ENCODE measurements at places on chromosomes 2 and 18. TPM values are rescaled to one million over a fixed set of nuclear protein-coding genes. Genes with fewer than 3 reads are reported as not detected.

Gene CDH2
- total RNA-seq: 215 TPM

GRCh38 chr2:68594041-68594440 lies 49.3 kb upstream of the PROKR1 start:
- no peak for DNase-seq

Gene ONECUT2
- 1.2 TPM for total RNA-seq

Gene GPR75
- total RNA-seq: 18.3 TPM

- no peak for DNase-seq
Observed at GRCh38 chr2:85578243-85579180, 1.1 kb downstream of the VAMP8 start.

DNA sequence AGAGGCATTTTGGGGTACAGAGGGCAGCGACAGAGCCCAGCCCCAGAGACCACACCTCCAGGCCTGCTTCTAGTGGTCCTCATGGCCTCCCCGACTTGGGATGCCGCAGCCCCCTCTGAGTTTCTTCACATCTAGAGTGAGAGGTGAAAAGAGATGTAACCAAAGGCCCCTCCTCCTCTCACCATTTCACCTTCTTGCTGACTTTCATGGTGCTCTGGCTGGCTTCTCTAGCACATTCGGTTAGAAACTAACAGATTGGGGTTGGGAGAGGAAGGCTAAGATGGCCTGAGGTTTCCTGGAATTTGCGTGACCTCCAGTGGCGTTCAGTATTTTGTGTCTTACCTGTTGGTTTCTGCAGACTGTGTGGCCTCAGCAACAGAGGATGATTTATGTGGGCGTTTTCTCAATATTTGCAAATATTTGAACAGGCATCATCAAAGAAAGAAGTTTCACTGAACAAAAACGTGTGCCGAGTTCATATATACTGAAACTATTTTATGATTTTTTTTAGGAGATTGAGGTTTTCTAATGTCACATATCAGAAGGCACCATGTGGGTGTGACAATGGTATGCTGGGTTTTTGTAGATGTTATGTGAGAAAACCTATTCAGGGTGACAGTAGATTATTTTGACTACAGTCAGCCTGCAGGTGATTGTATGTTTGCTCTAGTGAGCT lies 69.9 kb upstream of the BCL2L11 start:
- DNase-seq: no peak

DNA sequence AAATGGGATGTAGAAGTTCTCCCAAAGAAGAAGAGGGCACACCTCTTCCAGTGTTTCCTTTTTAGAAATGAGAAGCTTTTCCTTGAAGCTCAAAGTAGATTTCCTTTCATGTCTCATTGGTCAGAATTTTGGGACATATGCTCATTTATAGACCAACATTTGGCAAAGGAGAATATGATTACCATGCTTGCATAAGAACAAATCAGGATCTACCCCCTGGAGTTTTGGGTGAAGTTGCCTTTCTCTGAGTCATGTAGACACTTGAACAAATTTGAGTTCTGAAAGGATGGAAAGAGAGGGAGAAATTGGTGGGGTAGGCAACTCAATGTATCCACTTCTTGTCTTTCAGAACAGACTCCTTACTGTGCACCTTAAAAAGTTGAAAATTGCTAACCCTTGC lies 409.0 kb downstream of the SLC4A3 start:
- DNase-seq: no peak

GRCh38 chr2:146917431-146918042 lies 927.3 kb upstream of the ACVR2A start:
- no peak for DNase-seq

- DNase-seq: no peak
Observed at GRCh38 chr2:74908748-74909444, 49.5 kb upstream of the POLE4 start.

GRCh38 chr2:69997015-69997830 lies 35.8 kb upstream of the ASPRV1 start:
- DNase-seq: no peak

- no peak for DNase-seq
Observed at GRCh38 chr2:78541451-78542267, 483.8 kb upstream of the REG3G start.

DNA sequence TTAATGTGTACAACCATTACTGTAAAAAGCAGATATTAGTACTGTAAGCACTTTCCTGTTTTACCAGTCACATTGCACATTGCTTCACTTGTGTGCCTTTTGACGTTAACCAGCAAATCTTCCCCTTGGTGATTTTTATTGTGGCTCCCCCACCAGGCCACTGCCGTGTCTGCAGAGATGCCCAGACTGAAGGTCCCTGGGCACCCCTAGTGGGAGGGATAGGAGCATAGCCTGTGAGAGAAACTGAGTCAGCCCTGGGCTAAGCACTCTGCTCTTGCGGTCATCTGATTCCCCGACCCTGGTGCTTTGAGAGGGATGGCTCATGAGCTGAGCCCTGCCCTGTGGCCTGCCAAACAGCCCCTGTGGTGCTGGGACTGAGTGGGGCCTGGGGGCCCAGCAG lies 73.4 kb downstream of the INPP4A start:
- DNase-seq: peak; percentile 16

Gene NEB
- 0.41 TPM for total RNA-seq

DNA sequence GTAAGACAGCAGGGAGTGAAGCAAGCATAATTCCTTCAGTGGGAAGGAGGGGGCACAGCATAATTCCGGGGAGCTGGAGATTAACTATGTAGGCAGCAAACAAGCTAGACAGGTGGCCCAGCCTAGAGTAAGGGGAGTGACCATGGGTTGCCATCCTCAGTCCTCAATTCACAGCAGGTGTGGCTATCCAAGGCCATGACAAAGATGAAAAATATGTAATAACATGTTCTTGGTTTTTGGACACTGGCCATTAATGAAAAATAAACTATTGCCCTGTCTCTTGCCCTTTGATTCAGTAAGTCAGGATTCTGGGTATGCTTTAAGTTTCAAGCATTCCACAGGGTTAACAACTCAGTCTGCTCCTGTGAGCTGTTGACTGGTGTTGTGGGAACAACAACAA lies 65.0 kb downstream of the CYP1B1 start:
- DNase-seq: no peak

Gene GLI2
- total RNA-seq: 0.41 TPM

DNA sequence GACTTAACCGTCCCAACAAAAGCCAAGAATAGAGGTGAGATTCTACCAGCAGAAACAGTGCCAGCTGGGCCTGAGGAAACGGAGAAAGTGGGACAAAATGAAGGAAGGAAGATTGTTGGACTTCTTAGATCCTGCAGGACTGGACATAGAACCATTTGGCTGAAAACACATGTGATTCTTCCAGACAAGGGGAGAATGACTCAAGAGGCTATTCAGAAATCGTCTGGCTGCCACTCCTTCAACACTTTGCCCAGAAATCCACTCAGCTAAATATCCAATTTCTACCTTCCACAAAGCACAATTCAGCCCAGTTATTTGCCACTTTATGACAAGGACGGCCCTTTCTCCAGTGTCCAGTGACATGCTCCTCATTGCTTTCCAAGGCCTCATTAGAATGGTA lies 61.6 kb downstream of the SNORC start:
- DNase-seq: no peak

Gene CGREF1
- total RNA-seq: 18.3 TPM

Gene EPAS1
- total RNA-seq: 3.7 TPM

Gene PSME4
- 31.8 TPM for total RNA-seq

Gene ADGRF3
- total RNA-seq: under 0.01 TPM

- DNase-seq: no peak
Observed at GRCh38 chr2:189952536-189953109, 109.9 kb downstream of the MSTN start.

GRCh38 chr2:75466708-75467311 lies 93.9 kb downstream of the EVA1A start:
- DNase-seq: no peak

GRCh38 chr2:237878321-237879057 lies 19.1 kb downstream of the RAMP1 start:
- no peak for DNase-seq

Gene FBLN7
- total RNA-seq: 0.41 TPM

GRCh38 chr18:62379051-62379450 lies 53.9 kb downstream of the TNFRSF11A start:
- DNase-seq: no peak

Gene FHOD3
- total RNA-seq: 46.9 TPM

Gene STARD7
- 174 TPM for total RNA-seq

Gene LIMS2
- 1.2 TPM for total RNA-seq

DNA sequence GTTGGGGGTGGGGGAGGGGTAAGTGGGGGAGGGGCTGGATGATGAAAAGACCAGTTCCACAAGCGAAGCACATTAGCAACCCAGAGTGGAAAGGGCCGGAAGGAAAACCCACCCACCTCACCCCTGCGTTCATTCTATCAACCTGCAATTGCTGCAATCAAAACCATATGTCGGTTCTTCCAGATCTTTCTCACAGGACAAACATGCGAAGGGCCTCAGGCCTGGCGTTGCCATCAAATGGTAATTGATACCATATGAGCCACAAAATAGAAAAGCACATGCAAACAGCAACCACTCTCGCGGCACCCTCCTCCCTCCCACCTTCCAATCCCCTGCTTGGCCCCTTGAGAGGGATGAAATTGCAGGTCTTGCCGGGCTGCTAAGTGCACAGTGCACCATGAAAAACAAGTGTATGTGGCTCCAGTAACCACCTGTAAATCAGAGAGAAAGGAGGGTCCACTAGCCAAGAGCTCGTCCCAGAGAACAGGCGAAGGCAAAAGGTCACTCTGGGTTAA lies 287.5 kb downstream of the TCF4 start:
- DNase-seq: no peak

Gene FBXO15
- 4.1 TPM for total RNA-seq

DNA sequence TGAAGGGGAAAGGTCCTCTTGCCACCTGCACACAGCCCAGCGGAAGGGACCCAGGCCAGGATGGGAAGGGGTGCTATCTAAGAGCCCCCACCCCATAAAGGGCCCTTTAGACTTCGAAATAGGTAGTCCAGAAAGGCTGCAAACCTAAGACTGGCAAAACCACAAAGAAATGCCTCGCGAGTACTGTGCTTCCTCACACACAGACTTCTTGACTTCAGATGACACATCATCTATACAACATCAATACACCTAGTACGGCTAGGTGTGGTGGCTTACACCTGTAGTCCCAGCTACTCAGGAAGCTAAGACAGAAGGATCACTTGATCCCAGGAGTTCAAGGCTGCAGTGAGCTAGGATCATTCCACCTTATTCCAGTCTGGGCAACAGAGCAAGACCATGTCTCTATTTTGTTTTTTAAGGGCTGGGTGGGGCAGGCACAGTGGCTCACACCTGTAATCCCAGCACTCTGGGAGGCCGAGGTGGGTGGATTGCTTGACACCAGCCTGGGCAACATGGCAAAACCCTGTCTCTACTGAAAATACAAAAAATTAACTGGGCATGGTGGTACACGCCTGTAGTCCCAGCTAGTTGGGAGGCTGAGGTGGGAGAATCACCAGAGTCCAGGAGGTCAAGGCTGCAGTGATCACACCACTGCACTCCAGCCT lies 125.8 kb downstream of the CABLES1 start:
- no peak for DNase-seq

Gene STARD6
- 0.82 TPM for total RNA-seq

GRCh38 chr2:61059382-61059781 lies 6.3 kb upstream of the SANBR start:
- DNase-seq: no peak
